SJSA1 (cell line): ENCODE measurements at places on chromosomes 5 and 9.
A peak's percentile ranks its signal among the peaks of the same experiment; 100 is the strongest.

GRCh38 chr5:172786736-172787462 lies 15.9 kb upstream of the DUSP1 start:
- H3K4me1 ChIP-seq, result peaks cover 61% of the 10 kb centered on the region
- no peak overlapping the region for H3K27ac ChIP-seq
- H3K27me3 ChIP-seq, result no peaks in the 10 kb centered on the region
- no peak overlapping the region for H3K4me3 ChIP-seq

- no peak for DNase-seq
- H3K4me1 ChIP-seq, result no peaks in the 10 kb centered on the region
- no peaks in the 10 kb centered on the region for H3K36me3 ChIP-seq
- H3K27ac ChIP-seq, result no peak overlapping the region
- H3K4me3 ChIP-seq, result no peak overlapping the region
- no peaks in the 10 kb centered on the region for H3K27me3 ChIP-seq
Measured at GRCh38 chr5:15304066-15304731, 195.8 kb upstream of the FBXL7 start.

- no peak overlapping the region for H3K4me3 ChIP-seq
- no peak for DNase-seq
- no peaks in the 10 kb centered on the region for H3K27me3 ChIP-seq
Measured at GRCh38 chr5:23314827-23315226, 192.6 kb upstream of the PRDM9 start.

GRCh38 chr5:1206521-1207412 lies 5.4 kb downstream of the SLC6A19 start:
- no peak overlapping the region for H3K27ac ChIP-seq
- no peak overlapping the region for H3K4me3 ChIP-seq
- no peak for DNase-seq
- no peaks in the 10 kb centered on the region for H3K36me3 ChIP-seq
- no peaks in the 10 kb centered on the region for H3K4me1 ChIP-seq
- H3K27me3 ChIP-seq, result peaks cover 79% of the 10 kb centered on the region

DNA sequence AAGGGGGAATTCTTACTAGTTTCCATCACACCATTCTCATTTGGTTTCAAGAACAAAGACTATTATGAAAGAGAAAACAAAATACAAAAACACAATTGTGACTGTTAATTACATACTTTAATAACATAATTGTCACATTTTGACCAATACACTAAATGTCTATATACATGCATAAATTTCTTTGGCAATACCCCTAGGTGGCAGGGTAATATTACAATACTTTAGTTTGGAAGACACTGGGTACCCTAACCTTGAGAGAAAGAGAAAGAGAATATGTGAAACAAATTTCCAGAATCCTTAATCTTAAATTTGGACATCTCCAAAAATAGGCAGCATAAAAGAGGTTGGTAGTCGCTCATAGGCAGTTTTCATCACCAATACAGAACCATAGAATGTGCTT lies 619.6 kb upstream of the ADAMTS16 start:
- H3K4me3 ChIP-seq, result no peak overlapping the region
- H3K27me3 ChIP-seq, result 0 out of 2 replicates have a peak, but pooled peaks cover 4% of the 10 kb centered on the region
- no peak for DNase-seq

- no peak overlapping the region for H3K4me3 ChIP-seq
- no peaks in the 10 kb centered on the region for H3K36me3 ChIP-seq
- no peaks in the 10 kb centered on the region for H3K27me3 ChIP-seq
- no peak overlapping the region for H3K27ac ChIP-seq
- DNase-seq, result no peak
Measured at GRCh38 chr9:113538131-113538530, 74.6 kb downstream of the RGS3 start.

DNA sequence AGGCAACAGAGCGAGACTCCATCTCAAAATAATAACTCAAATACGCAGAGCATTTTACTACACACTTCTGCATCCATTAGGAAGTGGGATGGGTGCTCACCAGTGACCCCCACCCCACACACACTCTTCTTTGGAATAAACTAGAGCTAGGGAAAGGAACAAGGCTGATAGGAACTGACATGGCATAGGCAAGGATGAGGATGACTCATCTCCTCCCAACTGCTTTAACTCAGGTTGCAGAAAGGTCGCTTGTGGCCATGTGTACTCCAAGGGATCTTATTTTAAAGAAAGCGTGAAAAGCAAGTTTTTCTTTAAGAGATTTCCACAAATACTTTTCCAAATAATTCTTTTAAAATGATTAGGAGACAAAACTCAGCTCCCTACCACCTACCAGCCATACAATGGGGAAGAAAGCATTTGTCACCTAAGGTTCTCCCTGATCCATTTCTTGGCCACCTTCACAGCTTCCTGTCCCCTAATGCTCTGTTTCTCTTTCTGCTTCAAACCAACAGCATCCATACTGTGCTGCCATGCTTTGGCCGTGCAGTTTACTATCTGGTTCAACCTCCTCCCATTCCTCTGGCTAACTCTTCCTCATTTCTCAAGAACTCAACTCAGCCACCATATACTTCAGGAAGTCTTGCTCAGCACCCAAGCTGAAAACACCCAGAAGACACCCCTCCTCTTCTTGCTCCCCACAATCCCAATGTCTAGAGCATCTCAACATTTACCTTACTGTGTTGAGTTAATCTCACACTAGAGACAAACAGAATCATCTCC lies 211.9 kb downstream of the ACTL7B start:
- no peaks in the 10 kb centered on the region for H3K27me3 ChIP-seq
- H3K27ac ChIP-seq, result no peak overlapping the region
- no peak overlapping the region for H3K4me3 ChIP-seq
- no peak for DNase-seq
- H3K4me1 ChIP-seq, result no peaks in the 10 kb centered on the region
- H3K36me3 ChIP-seq, result no peaks in the 10 kb centered on the region

DNA sequence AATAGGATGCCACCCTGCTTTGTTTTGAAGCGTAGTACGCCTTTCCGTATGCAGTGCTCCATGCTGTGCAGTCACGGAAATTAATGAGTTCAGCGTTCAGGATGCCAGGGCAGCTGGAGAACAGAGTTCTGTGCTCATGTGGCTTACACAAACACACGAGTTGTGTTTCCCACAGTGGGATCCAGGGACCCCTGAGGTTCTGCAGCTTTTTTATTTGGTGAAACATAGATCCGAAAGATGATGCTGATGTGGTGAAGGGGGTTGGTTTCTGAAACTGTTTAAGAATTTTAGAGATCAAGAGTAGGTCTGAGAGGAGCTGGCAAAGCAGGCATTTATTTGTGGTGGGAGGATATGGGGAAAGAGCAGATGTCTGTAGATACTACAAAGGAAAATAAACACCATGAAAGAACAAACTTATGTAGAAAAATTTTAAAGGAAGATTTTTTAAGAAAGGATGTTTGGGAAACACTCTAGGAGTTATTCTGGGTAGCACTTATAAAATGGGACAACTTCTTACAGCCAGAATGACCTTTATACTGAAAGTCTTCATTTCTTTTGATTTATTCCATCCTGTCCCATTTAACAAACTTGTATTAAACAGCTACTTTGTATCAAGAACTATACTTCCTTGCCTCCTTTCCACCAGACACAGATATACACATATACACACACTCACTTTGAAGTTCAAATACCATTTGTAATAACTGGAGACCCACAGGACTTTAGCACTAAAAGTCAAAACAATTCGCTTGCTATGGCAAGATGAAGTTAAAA lies 52.7 kb downstream of the ITGA1 start:
- peaks cover 61% of the 10 kb centered on the region for H3K4me1 ChIP-seq
- H3K36me3 ChIP-seq, result no peaks in the 10 kb centered on the region
- no peaks in the 10 kb centered on the region for H3K27me3 ChIP-seq
- H3K4me3 ChIP-seq, result no peak overlapping the region
- peak; percentile 51 for DNase-seq

GRCh38 chr5:32004404-32004803 lies 169.7 kb downstream of the GOLPH3 start:
- H3K4me1 ChIP-seq, result no peaks in the 10 kb centered on the region
- no peaks in the 10 kb centered on the region for H3K36me3 ChIP-seq
- no peak overlapping the region for H3K27ac ChIP-seq

- H3K4me1 ChIP-seq, result peaks cover 33% of the 10 kb centered on the region
- no peaks in the 10 kb centered on the region for H3K27me3 ChIP-seq
- peak overlapping the region; percentile 63 for H3K4me3 ChIP-seq
Measured at GRCh38 chr9:83537331-83538171, 650 bp downstream of the FRMD3 start.

GRCh38 chr9:131833906-131834305 lies 94.0 kb upstream of the RAPGEF1 start:
- H3K36me3 ChIP-seq, result no peaks in the 10 kb centered on the region
- no peak overlapping the region for H3K4me3 ChIP-seq
- no peak overlapping the region for H3K27ac ChIP-seq
- H3K4me1 ChIP-seq, result no peaks in the 10 kb centered on the region
- no peaks in the 10 kb centered on the region for H3K27me3 ChIP-seq

- H3K27ac ChIP-seq, result no peak overlapping the region
- DNase-seq, result no peak
- no peak overlapping the region for H3K4me3 ChIP-seq
- peaks cover 7% of the 10 kb centered on the region; the same call in 1 of the 2 replicates for H3K27me3 ChIP-seq
- no peaks in the 10 kb centered on the region for H3K4me1 ChIP-seq
- H3K36me3 ChIP-seq, result no peaks in the 10 kb centered on the region
Measured at GRCh38 chr5:135481387-135481786, 29.2 kb upstream of the TIFAB start.

GRCh38 chr5:146047396-146047795 lies 58.0 kb downstream of the PLAC8L1 start:
- H3K27ac ChIP-seq, result no peak overlapping the region
- H3K36me3 ChIP-seq, result peaks cover 60% of the 10 kb centered on the region
- DNase-seq, result peak; percentile 20
- H3K4me3 ChIP-seq, result no peak overlapping the region
- no peaks in the 10 kb centered on the region for H3K27me3 ChIP-seq

- no peak for DNase-seq
- H3K27me3 ChIP-seq, result no peaks in the 10 kb centered on the region
- no peak overlapping the region for H3K4me3 ChIP-seq
- peaks cover 50% of the 10 kb centered on the region for H3K4me1 ChIP-seq
Measured at GRCh38 chr5:143399616-143400540, 3.6 kb downstream of the NR3C1 start.

- DNase-seq, result no peak
- no peaks in the 10 kb centered on the region for H3K4me1 ChIP-seq
- peaks cover 12% of the 10 kb centered on the region for H3K27me3 ChIP-seq
- H3K4me3 ChIP-seq, result no peak overlapping the region
Measured at GRCh38 chr9:90795871-90796317, 5.7 kb upstream of the SYK start.
